ENCODE measurements at places on chromosomes 6 and 20.

GRCh38 chr6:157656437-157656997, 166.5 kb upstream of the SNX9 start:
- DNase-seq: no peak

GRCh38 chr6:20724443-20725190, 190.4 kb downstream of the CDKAL1 start:
- DNase-seq: no peak

GRCh38 chr6:25173246-25173645, 105.9 kb upstream of the CARMIL1 start:
- DNase-seq: no peak

GRCh38 chr6:19502301-19502700, 334.9 kb upstream of the ID4 start:
- no peak for DNase-seq

GRCh38 chr20:51198238-51198637, 175.3 kb upstream of the KCNG1 start:
- DNase-seq: no peak
